ENCODE measurements at places on chromosomes 7 and 10.

- no peak for DNase-seq
Measured at GRCh38 chr7:75966190-75966961, 28.0 kb downstream of the TMEM120A start.

DNA sequence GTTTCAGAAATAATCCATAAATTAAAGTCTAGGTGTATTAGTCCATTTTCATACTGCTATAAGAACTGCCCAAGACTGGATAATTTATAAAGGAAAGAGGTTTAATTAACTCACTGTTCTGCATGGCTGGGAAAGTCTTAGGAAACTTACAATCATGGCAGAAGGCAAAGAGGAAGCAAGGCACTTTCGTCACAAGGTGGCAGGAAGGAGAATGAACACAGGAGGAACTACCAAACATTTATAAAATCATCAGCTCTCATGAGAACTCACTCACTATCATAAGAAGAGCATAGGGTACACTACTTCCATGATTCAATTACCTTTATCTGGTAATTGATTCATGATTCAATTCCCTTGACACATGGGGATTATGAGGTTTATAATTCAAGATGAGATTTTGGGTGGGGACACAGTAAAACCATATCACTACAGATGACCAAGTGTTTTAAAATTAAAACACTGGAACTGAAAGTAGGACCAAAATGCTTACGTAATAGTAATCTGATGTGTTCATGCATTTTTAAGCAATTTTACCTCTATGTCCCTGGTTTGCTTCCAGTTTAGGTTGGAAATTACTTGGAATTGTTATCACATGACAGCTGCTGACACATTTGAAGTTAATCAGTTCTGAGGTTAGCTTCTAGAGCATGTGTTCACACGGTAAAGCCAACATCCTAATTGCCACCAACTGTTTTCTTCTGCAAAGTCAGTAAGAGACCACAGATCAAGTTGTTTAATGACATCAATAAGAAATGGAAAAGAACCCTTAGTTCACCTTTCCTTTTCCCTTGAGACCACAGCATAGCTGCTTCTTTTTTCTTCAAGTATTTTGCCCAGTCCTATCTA, 48.4 kb upstream of the SEMA3C start:
- DNase-seq, result no peak

- DNase-seq, result no peak
Measured at GRCh38 chr7:913736-914520, 37.6 kb downstream of the GET4 start.

- no peak for DNase-seq
Measured at GRCh38 chr7:151673216-151673615, 153.5 kb upstream of the RHEB start.

GRCh38 chr7:130486114-130486953, 5.6 kb upstream of the MEST start:
- peak; percentile 16 for DNase-seq

- no peak for DNase-seq
Measured at GRCh38 chr10:114228156-114228555, 10.9 kb upstream of the VWA2 start.

GRCh38 chr10:98659951-98660350, 213.2 kb upstream of the HPS1 start:
- DNase-seq, result no peak

DNA sequence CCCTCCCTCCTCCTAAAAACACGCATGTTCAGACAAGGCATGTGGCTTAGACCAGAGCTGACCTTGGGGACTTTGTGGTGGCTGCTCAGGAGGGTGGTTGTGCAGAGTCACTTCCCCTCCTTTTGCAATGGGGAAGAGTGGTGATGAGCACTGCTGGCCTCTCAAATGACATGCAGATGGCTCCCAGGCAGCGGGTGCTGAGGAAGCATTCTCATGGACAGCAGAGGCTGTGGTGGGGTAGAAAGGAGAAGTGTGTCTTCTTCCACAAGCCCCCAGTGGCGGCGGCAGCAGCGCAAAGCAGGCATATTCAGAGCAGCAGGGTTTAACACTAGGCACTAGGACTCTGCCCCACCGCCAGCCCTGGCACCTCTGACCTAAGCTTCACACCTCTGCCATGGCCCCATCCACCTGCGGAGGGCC, 105.9 kb upstream of the ANLN start:
- no peak for DNase-seq

DNA sequence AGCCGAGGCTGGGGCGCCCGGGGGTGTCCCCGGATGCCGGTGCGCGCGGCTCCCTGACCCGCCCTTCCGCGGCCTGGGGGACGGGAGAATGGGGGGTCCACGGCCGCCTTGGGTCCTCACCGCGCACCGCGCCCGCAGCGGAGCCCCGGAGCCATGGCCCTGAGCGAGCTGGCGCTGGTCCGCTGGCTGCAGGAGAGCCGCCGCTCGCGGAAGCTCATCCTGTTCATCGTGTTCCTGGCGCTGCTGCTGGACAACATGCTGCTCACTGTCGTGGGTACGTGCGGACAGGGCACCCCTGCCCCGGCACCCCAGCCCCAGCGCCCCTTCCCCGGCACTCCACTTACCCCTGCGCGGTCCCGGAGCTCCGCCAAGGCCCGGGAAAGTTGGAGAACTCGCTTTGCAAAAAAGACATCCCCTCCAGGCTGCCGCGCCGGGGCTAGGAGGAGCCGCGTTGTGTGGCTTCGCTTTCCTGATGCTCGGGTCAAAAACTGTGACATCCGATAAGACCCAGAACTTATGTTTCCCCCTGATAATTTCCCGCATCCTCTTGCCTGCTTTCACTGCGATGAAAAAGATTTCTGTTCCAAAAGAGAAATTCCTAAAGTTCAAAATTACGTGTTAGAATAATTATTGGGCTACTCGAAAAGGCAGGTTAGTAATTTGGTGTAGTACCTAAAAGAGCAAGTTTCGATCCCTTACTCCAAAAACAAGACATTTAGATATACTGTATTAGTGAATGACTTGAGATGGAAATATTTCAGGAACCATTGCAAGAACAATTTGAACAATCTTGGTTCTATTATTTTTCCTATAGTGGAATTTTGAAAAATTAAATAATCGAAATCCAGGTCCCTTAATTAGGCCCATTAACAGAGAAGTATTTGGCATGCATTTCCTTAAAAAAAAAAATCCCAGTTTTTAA, 888 bp downstream of the SLC18A2 start:
- no peak for DNase-seq

DNA sequence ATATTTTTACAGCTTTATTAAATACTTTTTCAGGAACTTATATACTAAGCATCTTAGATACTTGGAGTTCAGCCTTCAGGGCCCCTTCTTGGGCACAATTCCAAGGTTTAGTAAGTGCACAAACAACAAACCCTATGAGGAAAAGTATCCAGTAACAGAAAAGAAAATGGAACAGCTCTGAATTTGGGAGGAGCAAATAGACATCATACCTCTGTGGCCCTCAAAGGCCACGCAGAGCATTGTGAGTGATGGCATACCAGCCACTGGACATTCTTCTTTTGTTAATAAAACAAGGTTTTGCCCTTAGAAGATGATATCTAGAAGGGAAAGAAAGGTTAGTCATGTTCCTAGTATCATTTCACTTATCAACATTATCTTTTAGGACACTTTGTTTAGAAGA, 46.0 kb downstream of the ST7 start:
- no peak for DNase-seq

GRCh38 chr7:27922907-27923641, 183.1 kb downstream of the TAX1BP1 start:
- DNase-seq, result no peak

GRCh38 chr7:158395780-158396278, 191.8 kb downstream of the PTPRN2 start:
- no peak for DNase-seq

GRCh38 chr7:139124084-139124914, 14.8 kb upstream of the ZC3HAV1 start:
- no peak for DNase-seq

GRCh38 chr7:139768249-139768824, 9.5 kb downstream of the HIPK2 start:
- no peak for DNase-seq

DNA sequence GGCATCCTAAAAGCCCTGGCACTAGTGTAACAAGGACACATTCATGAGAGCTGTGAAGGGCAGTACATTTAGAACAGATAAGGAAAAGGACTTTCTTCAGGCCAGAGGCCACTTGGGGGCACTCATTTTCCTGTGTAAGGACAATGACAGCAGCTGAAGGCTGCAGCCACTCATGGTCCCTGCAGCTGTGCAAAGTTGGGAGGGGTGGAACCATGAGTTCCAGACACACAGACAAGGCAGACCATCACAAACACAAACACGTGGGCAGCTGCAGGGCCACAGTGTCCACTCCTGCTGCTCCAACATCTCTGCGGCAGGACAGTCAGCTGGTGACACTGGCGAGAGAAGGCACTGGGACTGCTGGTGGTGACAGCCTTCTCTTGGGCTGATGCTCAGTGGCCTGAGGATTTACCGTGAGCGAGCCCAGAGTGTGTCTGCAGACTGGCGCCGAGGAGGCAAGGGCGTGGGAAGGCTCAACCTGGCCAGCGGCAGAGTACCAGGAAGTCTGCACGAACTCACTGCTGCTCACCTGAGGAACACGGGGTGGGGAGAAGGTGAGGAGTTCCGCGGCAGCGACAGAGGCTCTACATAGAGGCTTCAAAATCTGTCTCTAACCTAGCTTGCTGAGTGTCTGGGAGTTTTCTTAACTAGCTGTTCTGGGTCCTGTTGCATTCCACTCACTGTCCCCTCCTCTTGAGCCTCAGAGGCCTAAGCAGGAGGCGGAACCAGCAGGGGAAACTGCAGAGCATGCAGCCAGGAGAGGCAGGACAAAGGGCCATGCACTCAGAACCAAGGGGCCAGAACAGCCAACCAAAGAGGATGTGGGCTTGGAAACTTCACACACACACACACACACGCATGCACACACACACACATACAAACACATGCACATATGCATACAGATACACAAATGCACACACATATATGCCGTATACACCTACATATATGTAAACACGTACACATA, 76.5 kb upstream of the DDC start:
- DNase-seq, result no peak

- peak; percentile 23 for DNase-seq
Measured at GRCh38 chr7:24812305-24812945, 55.2 kb upstream of the GSDME start.

DNA sequence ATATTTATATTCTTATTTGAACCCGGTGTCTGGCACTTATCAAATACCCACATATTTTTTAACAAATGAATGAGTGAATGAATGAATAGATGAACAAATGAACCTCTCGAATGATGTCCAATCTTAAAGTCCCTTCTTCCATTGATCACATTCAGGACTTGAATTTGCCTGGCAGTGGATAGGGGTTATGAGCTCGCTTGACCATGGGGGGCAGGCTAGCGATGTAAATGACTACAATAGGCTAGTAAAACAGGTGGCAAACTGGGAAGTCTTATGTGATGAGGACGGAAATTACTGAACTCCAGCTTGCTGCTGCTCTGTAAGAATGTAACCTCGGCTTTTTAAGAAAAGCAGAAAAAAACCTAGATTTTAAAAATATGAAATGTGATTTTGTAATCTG, 247.7 kb upstream of the DKK1 start:
- no peak for DNase-seq

Data from activated gamma-delta T cell treated with anti-CD3 and anti-CD28 coated beads, Interleukin-2, amount 50 U/mL, for 16 hours (primary cell).